ENCODE measurements at places on chromosomes 7 and 10.

- H3K27ac ChIP-seq: no peak overlapping the region
- H3K4me3 ChIP-seq: no peak overlapping the region
- no peaks in the 10 kb centered on the region for H3K4me1 ChIP-seq
- no peak for DNase-seq
Measured at GRCh38 chr7:81482600-81483186, 287.2 kb downstream of the HGF start.

DNA sequence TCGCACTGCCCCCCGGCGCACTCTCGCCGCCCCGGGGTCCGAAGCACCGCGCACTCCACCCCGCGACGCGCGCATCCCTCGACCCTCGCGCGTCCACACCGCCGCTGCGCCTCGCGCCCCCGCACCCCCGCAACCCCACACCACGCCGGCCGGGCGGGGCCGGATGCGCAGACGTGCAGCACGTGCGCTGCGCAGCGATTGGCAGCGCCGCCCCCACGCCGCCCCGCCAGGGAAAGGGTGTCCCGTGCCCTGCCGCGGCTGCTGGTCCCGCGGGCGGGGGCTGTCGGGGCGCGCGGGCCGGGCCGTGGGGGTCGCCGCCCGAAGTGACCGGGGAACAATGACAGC, 53.7 kb upstream of the KDM7A start:
- H3K4me1 ChIP-seq: peaks cover 35% of the 10 kb centered on the region
- no peaks in the 10 kb centered on the region for H3K27me3 ChIP-seq
- H3K4me3 ChIP-seq: peak overlapping the region; percentile 82
- H3K36me3 ChIP-seq: no peaks in the 10 kb centered on the region
- peak overlapping the region; percentile 86 for H3K27ac ChIP-seq

DNA sequence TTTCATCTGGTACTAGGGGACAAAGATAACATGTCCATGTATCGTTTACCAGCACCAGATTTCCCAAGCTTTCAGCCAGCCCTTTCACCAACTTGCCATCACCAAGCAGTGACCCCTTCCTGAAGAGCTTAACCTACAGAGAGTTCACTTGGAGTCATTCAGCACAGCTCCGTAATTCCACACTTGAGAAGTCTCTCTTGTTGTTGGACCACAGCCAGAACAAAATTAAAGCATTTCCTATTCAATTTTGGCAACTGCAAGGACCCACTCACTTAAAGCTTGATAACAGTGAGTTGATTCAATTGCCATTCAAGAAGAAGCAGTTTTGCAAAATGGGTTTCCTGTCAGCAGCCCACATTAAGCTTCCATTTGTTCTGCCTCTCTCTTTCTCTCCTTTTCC, 88.5 kb upstream of the LRRTM3 start:
- no peaks in the 10 kb centered on the region for H3K27me3 ChIP-seq
- no peaks in the 10 kb centered on the region for H3K36me3 ChIP-seq
- DNase-seq: no peak
- no peak overlapping the region for H3K4me3 ChIP-seq
- H3K4me1 ChIP-seq: no peaks in the 10 kb centered on the region

DNA sequence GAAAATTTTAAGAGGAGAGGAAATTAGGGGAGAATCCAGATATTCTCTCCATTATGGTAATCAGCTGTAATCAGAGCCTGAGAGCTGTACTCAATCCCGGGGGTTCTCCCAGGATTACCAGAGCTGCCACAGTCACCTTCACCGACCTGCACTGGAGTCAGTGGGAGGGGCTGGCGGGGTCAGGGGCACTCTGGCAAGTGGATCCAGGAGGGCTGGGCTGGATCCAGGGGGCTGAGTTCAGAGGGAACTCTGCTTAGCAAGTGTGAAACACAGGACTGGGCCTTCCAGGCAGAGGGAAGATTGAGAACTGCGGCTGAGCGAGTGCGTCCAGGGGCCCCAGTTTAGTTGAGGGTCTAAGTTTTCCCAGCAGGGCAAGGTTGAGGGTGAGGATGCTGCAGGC, 89.2 kb downstream of the BMS1 start:
- H3K36me3 ChIP-seq: no peaks in the 10 kb centered on the region
- DNase-seq: no peak
- no peak overlapping the region for H3K27ac ChIP-seq
- no peaks in the 10 kb centered on the region for H3K27me3 ChIP-seq

DNA sequence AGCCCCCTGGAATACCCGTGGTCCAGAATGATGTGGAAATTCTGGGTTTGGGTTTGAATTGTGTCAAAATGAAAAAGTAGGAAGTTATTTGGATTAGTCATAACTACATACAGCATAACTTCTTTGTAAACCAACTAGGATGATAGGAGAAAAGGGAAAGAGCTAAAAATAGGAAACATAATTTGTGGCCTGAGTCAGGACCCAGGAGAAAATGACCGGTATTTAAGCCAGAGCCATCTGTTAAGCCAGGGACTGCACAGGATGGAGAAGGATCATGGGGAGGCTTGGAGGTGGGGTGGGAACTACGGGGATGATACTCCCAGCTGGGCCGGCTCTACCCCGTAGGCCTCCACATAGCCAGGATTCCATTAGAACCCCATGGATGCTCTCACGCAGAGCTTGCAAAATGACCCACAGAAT, 98.6 kb downstream of the MYOF start:
- H3K36me3 ChIP-seq: no peaks in the 10 kb centered on the region
- DNase-seq: no peak
- peaks cover 11% of the 10 kb centered on the region for H3K4me1 ChIP-seq
- no peaks in the 10 kb centered on the region for H3K27me3 ChIP-seq

- DNase-seq: no peak
- no peaks in the 10 kb centered on the region for H3K36me3 ChIP-seq
- H3K27me3 ChIP-seq: no peaks in the 10 kb centered on the region
- no peak overlapping the region for H3K27ac ChIP-seq
- H3K4me3 ChIP-seq: no peak overlapping the region
Measured at GRCh38 chr10:77037735-77038403, 599.7 kb downstream of the KCNMA1 start.

- no peaks in the 10 kb centered on the region for H3K36me3 ChIP-seq
- no peak overlapping the region for H3K27ac ChIP-seq
- DNase-seq: no peak
Measured at GRCh38 chr10:97543025-97543546, 29.5 kb upstream of the ANKRD2 start.

DNA sequence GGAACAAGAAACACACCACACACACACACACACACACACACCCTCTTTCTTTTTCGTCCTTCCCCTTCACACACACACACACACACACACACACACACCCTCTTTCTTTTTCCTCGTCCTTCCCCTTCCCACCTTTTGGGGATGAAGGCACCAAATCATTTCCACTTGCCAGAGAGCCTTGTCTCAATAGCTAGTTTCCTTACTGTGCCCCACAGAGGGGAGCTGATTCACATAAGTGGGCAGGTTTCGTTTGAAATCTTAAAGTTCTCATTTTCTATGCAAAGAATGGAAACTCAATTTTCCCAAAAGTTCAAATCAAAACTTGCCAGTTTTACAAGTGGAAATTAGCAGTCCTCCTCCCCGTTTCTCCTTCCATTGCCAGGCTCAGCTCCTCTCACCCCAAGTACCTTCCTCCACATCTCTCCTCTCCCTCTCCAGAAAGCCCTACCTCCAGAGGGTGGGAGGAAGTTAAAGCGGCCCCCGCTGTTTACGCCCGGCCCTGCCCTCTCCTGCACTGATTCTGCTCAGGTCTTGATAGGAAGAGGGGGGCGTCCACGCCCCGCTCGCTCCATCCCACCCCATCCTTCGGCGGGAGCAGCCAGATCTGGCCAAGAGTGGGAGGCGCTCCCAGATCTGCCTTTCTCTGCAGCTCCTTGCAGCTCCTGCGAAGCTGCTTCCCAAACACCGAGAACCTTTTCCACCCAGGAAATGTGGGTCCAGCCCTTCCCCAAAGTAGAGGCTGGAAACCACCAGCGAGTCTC, 1.3 kb downstream of the CTTNBP2 start:
- peaks cover 4% of the 10 kb centered on the region for H3K27me3 ChIP-seq
- H3K27ac ChIP-seq: no peak overlapping the region
- H3K4me3 ChIP-seq: no peak overlapping the region

DNA sequence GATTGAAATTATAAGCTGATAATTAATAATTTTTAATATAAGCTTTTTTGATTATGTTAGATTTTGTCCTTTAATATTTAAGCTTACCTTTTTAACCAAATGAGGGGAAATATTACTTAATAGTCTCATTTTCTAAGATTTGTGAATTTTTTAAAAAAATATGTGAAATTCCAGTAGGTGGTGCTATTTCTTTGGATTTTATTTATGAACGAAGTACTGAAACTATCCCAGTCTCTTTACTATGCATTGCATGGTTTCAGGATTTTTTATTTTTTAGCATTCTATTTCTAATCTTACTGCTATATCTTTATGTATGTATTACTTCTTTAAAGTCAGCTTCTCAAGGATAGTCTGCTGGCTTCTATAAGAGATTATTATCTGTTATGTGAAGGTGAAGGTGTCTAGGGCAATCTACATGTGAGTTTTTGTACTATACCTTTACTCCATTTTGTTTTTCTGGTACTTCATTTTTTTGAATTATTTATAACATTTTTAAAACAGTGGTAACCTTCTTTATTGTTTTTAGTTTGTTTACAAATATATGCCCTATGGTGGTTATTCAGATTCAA, 78.3 kb downstream of the ATRNL1 start:
- H3K4me1 ChIP-seq: no peaks in the 10 kb centered on the region
- H3K27me3 ChIP-seq: no peaks in the 10 kb centered on the region
- no peak overlapping the region for H3K27ac ChIP-seq
- DNase-seq: no peak

DNA sequence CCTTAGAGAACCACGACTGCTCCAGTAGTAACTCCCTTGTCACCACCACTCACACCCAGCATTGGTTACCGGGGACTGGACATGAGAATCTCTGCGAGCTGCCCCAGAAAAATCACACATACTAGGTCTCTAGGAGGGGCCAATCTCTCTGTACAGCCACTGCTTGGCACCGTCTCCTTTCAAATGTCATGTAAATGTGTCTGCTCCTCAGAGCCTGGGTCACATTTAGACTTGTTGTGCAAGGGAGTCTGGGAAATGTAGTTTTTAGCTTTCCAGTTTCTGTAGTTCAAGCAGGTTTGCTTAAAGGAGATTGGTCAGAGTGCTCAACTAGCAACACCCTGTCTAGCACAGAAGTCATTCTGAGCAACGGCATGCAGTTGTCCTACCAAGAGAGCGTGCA, 60.0 kb downstream of the CHN2 start:
- no peak for DNase-seq
- no peaks in the 10 kb centered on the region for H3K27me3 ChIP-seq
- H3K4me1 ChIP-seq: no peaks in the 10 kb centered on the region
- H3K36me3 ChIP-seq: no peaks in the 10 kb centered on the region
- H3K4me3 ChIP-seq: no peak overlapping the region
- no peak overlapping the region for H3K27ac ChIP-seq

DNA sequence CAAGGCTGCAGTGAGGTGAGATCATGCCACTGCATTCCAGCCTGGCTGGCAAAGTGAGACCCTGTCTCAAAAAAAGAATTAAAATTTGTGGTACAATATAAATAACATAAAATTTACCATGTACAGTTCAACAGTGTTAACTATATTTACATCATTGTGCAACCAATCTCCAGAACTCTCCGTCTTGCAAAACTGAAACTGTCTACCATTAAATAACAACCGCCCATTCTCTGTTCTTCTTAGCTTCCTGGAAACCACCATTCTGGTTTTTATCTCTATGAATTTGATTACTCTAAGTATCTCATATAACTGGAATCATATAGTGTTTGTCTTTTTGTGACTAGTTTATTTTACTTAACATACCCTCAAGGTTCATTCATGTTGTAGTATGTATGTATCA, 167.6 kb downstream of the AUTS2 start:
- DNase-seq: no peak
- no peak overlapping the region for H3K4me3 ChIP-seq
- H3K36me3 ChIP-seq: no peaks in the 10 kb centered on the region
- H3K27me3 ChIP-seq: no peaks in the 10 kb centered on the region
- no peaks in the 10 kb centered on the region for H3K4me1 ChIP-seq
- no peak overlapping the region for H3K27ac ChIP-seq

DNA sequence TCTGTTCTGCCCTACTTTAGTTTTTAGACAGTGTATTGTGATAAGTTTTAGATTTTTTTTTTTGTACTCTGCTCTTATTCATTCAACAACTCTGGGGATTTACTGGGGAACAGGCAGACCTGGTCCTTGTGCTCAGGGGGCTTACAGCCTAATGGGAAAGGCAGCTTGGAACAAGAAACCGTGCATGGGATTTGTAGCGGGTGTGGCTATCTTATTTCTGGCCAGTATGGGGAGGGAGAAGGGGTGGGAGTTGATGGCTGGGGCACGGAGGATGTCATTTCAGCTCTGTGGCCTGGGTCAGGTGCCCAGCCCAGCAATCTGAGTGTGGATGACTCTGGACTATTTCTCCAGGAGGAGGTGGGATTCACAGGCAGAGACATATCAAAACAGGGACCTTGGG, 47.0 kb downstream of the GRK5 start:
- H3K4me1 ChIP-seq: no peaks in the 10 kb centered on the region
- no peak overlapping the region for H3K4me3 ChIP-seq
- H3K27ac ChIP-seq: no peak overlapping the region
- H3K27me3 ChIP-seq: no peaks in the 10 kb centered on the region

DNA sequence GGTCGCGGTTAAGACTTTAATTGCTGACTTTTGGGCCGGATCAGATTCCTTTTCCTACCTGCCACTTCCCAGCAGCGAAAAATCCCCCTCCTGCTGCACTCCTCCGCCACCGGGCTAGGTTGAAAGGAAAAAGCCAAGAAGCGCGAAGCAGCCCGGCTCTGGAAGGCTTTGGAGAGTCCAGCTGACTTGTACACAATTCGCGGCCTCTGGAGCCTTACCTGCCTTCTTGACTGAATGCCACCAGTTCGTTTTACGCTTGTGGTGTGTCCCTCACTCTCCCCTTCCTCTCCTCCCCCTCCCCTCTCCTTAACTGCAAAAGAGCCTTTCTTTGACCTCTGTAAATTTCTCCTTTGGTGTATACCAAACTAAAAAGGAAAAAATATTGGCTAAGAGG, 2.7 kb upstream of the FEZF1 start:
- H3K36me3 ChIP-seq: no peaks in the 10 kb centered on the region
- H3K27ac ChIP-seq: no peak overlapping the region
- no peak for DNase-seq

DNA sequence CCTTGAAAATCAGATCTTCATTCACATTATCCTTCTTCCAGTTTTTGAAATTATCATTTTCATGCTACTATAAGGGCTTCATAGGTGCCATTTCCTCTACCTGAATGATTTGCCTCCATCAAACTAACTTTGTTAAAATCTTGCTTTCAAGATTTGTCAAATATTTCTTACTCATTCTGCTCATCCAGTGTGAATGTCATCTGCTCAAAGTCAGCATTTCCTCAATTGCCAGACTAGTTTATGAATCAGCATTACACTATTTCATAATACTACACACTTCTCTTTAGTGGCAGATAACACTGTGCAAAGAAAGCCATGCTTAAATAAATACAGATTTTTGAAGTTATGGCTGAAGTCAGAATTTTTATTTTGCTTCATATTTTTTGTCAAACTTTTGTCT, 21.3 kb upstream of the LIPF start:
- no peaks in the 10 kb centered on the region for H3K36me3 ChIP-seq
- H3K27ac ChIP-seq: no peak overlapping the region
- H3K4me1 ChIP-seq: no peaks in the 10 kb centered on the region
- H3K4me3 ChIP-seq: no peak overlapping the region
- no peaks in the 10 kb centered on the region for H3K27me3 ChIP-seq
